ENCODE measurements at places on chromosomes 5 and 9. TPM values are rescaled to one million over a fixed set of nuclear protein-coding genes. Genes with fewer than 3 reads are reported as not detected.

DNA sequence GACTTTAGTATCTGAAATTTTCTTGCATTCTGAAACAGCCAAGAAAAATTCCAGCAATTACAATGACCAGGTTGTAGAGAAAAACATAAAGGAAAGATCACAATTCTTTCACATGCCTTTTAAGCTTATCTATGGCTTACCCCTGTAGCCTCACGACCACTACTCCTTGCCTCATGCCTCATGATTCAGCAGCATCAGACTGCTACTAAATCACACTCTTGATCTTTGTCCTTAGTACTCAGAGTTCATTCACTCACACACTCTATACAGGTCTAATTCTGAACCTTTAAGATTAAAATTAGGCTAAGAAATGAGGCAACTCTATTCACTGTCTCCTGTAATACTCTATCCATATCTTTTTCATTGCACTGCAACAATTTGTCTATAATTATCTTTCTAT lies 415.1 kb downstream of the MLLT3 start:
- no peaks in the 10 kb centered on the region for H3K36me3 ChIP-seq
- peak; percentile 77 for DNase-seq
- no peak overlapping the region for H3K27ac ChIP-seq
- H3K27me3 ChIP-seq = no peaks in the 10 kb centered on the region
- H3K4me1 ChIP-seq = peaks cover 4% of the 10 kb centered on the region
- H3K4me3 ChIP-seq = no peak overlapping the region

- no peaks in the 10 kb centered on the region for H3K27me3 ChIP-seq
- H3K4me1 ChIP-seq = no peaks in the 10 kb centered on the region
- H3K4me3 ChIP-seq = no peak overlapping the region
- no peak for DNase-seq
- no peak overlapping the region for H3K27ac ChIP-seq
- H3K36me3 ChIP-seq = no peaks in the 10 kb centered on the region
These were observed 256.7 kb downstream of the ARRDC3 start for GRCh38 chr5:91126448-91126847.

GRCh38 chr5:148843510-148844318 lies 17.3 kb downstream of the ADRB2 start:
- H3K4me1 ChIP-seq = no peaks in the 10 kb centered on the region
- H3K27ac ChIP-seq = no peak overlapping the region
- H3K27me3 ChIP-seq = peaks cover 4% of the 10 kb centered on the region
- no peak overlapping the region for H3K4me3 ChIP-seq
- H3K36me3 ChIP-seq = no peaks in the 10 kb centered on the region
- DNase-seq = no peak

- H3K4me3 ChIP-seq = no peak overlapping the region
- no peaks in the 10 kb centered on the region for H3K4me1 ChIP-seq
- H3K27me3 ChIP-seq = no peaks in the 10 kb centered on the region
- DNase-seq = no peak
- no peaks in the 10 kb centered on the region for H3K36me3 ChIP-seq
- H3K27ac ChIP-seq = no peak overlapping the region
These were observed 25.0 kb upstream of the CEP78 start for GRCh38 chr9:78210841-78211301.

Gene CCDC183
- polyA plus RNA-seq = 27.4 TPM

Data from large intestine (tissue), 12 donors.